ENCODE measurements at places on chromosomes 6 and 20.

- no peak for DNase-seq
Measured at GRCh38 chr6:106468935-106469334, 108.4 kb downstream of the CRYBG1 start.

DNA sequence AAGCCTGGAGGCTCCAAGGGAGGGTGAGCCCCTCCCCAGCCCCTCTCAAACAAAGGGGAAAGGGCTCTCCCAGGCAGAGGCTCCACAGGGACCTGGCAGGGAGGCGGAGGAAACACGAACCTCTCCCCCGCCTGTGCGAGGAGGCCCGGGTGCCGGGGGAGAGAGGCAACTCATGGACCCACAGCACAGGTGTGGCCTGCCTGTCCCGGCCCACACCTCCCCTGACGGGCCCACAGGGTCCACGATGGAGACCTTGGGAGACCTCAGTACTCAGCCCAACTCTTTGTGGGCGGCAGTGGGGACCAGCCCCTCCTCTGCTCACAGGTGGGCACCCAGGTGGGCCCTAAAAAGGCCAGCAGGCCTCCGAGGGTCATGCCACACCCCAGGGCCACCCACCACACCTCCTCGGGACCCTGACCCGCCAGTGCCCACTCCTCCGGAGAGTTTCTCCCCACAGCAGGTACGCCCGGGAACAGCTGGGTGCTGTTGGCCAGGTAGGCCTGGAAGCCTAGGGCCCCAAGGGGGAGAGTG is 12.2 kb downstream of the LAMA5 start:
- DNase-seq, result no peak

GRCh38 chr6:11129908-11130565 is 18.5 kb upstream of the ERVFRD-1 start:
- no peak for DNase-seq

GRCh38 chr6:169976301-169977081 is 225.1 kb downstream of the ERMARD start:
- DNase-seq, result no peak

DNA sequence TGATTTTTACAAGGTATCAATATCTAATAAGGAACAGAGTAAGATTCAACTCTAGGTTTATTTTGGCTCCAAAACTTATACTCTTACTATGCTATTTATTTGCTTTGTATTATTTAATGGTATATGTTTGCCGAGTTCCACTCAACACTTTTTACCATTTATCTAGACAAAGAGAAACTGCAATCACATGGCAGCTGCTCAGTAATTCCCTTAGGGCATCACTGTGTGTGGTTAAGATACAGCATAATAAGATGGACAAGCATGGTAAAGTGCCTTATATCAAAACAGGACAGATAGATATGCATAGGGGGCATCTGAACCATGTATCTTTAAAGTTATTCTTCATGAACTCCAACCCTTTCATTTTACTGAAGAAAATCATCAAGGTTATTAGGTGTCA is 483.0 kb upstream of the ID4 start:
- no peak for DNase-seq

All from activated T-cell treated with anti-CD3 and anti-CD28 coated beads for 4 hours (primary cell).